ENCODE measurements at places on chromosomes 7 and 10.
A peak's percentile ranks its signal among the peaks of the same experiment; 100 is the strongest.

DNA sequence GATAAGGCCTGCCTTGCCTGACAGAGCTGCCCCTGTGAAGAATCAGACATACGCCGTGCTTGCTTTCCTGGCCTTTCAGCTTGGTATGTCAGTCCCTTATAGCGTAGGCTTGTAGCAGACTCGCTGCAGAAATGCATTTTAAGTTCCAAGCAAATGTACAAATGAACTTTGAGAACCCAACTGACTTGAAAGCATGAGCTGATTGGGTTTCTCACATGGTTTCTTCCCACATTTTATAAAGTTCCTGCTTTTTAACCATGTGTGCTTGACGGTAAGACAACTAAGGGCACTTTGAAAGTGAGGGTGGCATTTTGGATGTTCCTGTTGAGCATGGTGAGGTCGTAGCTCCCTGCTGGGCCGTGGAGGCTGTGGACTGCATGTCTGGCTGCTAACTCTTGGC, 62.6 kb downstream of the CCNY start:
- no peak for DNase-seq

DNA sequence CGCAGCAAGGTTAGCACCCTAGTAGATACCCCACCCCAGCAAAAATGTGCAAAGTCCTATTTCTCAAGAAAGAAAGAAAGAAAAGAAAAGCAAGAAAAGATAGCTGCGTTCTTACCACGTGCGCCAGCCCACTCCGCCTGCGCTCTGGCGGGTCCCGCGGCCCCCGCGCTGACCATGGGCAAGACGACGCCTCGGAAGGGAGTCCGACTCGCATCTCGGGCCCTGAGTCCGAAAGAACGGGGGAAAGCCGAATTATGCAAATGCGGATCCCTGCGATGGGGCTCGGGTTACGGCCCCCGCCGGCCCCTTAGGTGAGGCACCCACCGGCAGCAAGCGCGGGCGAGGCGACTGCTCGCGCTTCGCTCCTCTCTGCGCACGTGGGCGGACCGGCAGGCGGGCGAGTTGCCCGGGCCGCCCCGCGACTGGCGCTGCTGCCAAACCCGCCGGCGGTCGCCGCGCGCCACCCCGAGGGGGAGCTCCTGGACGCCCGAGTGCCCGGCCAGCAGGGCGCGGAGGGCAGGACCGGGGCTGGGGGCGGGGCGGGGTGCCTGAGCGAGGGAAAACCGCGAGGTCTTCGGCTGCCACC, 2.4 kb upstream of the EGR2 start:
- DNase-seq, result no peak

- DNase-seq, result no peak
These were observed 6.2 kb downstream of the WNT8B start for GRCh38 chr10:100468978-100469377.

DNA sequence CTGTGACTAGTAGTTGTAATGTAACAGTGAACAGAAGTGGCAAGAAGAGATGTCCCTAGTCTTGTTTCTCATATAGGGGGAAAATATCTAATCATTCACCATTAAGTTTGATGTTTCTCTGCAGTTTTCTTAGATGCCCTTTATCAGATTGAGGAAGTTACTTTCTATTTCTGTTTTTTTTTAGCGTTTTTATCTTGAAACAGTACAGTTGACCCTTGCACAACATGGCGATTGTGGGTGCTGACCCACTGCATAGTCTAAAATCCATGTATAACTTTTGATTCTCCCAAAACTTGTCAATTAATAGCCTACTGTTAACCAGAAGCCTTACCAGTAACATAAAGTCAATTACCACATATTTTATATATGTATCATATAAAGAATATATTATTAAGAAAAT, 192.0 kb downstream of the ADK start:
- no peak for DNase-seq

- DNase-seq, result no peak
These were observed 259.9 kb downstream of the CACNA2D1 start for GRCh38 chr7:82183634-82184033.

DNA sequence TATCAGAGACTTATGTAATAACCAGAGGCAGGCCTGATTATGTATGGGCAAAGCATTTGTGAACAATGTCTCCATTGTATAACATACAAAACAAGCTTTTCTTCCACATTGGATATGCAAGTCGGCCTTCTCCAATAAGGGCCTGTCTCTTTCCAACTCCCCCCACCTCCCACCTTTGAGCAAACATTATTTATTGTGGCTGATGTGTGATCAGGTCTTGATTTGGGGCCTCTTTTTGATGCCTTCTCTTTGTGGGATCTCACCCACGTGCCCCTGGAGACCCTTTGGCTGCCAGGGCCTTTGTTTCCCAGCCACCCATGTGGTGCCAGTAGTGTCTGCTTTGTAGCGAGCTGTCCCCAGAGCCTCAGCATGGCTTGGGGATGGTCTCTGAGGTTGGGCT, 53.0 kb downstream of the TCF7L2 start:
- DNase-seq, result no peak

DNA sequence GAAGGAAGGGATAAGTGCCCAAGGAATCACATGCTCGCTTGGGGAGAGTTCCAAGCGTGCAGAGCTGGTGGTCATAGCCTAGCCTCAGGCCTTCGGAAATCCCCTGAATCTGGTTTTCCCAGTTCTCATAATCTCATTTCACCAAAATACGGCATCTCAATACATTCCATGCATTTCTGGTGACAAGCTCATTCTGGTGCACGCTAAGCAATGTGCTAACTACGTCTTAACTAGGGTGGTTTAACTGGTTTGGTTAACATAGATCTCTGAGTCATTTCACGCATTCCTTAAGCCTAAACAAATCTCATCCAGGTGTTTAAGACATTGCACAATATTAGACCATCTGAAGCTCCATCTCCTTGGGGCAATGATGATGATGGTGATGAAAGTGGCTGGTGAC, 72.9 kb upstream of the STEAP1B start:
- peak; percentile 86 for DNase-seq

DNA sequence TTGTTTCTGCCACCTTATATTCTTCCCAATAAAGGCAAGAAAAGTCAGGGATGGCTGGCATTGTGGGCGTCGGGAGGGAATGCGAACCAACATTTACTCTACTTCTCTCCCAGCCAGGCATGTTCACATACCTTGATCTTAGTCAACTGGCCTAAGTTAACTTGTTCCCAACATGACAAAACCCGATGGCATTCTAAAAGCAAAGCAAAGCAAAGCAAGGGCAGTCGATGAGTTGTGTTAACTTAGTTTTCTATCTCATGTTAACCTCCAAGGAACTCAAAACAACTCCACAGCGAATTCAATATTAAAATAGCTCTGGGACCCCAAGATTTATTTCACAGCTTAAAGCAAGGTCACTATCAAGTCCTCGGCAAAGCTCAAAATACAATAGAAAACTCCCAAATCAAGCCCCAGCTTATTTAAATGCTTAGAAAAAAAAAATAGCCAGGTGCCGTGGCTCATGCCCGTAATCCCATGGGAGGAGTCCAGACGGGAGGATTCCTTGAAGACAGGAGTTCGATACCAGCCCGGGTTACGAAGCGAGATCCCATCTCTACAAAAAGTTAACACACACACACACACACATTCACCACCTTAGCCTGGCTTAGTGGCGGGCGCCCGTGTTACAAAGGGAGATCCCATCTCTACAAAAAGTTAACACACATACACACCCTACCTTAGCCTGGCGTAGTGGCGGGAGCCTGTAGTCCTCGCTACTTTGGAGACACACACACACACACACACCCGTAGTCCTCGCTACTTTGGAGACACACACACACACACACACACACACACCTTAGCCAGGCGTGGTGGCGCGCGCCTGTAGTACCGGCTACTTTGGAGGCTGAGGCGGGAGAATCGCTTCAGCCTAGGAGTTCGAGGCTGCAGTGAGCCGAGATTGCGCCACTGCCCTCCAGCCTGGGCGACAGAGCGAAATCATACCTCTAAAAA, 901 bp upstream of the CCNY start:
- DNase-seq, result no peak

DNA sequence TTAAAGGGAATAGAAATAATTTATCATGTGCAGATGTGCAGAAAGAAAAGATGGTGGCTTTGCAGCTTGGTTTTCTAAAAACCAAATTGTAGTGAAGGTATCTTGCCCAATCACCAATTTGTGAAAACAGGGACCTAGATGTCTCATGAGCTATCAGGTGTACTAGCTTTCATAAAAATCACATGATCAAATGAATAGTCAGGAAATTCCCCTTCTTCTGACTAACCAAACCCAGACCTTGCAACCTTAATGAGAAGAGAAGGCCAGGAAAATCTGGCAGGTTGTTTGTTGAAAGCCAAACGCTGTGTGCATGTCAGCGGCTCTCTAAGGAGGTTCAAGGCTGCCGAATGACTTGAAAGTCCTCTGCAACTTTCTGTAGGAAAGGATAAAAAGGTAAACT, 304.4 kb upstream of the NRP1 start:
- DNase-seq, result no peak

GRCh38 chr7:47672271-47672791, 90.4 kb upstream of the TNS3 start:
- no peak for DNase-seq

DNA sequence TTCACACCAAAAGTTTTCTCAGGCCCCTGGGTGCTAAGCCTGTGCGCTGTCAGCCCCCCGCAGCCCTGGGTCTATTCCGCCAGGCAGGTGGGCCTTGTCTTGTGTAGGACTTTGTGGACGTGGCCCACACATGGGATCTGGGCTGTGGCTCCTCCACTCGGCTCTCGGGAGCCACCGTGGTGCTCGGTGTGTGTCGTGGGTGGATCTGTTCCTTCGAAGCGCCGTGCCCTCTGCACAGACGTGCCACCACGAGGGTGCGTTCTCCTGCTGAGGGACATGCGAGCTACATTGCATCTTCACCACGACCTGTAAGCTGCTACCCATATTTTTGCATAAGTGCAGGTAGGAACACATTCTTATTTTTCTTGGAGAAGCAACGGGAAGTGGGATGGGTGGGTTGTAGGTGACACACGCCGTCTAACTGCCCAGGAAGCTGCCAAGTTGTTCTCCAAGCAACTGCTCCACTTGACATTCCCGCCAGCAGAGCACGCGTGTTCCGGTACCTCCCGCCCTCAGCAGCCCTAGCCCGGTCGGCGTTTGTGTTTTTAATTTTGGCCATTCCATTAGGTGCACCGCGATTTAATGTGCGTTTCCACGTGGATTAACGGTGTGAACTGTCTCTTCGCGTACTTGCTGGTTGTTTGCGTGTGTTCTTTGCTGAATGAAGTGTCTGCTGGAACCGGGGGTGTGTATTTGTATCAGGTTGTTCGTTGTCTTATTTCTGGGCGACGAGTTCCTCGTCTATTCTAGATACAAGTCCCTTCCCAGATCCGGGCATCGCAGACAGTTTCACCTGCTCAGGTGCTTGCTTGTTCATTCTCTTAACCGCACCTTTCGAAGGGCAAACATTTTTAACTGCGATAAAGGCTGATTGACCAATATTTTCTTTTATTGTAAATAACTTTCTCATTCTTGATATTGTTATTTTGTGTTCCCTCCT, 47.4 kb upstream of the CFAP46 start:
- DNase-seq, result no peak

DNA sequence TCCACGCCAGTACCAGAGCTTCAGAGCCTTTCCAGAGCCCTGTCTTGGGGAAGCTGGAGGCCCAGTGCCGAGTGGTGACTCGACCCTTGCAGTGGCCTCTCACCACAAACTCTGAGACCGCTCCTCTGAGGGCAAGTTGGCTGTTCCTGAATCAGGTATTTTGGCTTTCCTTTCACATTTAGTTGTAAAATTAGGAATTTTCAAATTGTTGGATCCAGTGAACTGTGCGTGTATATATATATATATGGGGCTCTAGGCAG, 128.7 kb upstream of the UNC5B start:
- DNase-seq, result no peak

- DNase-seq, result peak; percentile 97
These were observed 24.1 kb downstream of the PRF1 start for GRCh38 chr10:70578371-70578947.

DNA sequence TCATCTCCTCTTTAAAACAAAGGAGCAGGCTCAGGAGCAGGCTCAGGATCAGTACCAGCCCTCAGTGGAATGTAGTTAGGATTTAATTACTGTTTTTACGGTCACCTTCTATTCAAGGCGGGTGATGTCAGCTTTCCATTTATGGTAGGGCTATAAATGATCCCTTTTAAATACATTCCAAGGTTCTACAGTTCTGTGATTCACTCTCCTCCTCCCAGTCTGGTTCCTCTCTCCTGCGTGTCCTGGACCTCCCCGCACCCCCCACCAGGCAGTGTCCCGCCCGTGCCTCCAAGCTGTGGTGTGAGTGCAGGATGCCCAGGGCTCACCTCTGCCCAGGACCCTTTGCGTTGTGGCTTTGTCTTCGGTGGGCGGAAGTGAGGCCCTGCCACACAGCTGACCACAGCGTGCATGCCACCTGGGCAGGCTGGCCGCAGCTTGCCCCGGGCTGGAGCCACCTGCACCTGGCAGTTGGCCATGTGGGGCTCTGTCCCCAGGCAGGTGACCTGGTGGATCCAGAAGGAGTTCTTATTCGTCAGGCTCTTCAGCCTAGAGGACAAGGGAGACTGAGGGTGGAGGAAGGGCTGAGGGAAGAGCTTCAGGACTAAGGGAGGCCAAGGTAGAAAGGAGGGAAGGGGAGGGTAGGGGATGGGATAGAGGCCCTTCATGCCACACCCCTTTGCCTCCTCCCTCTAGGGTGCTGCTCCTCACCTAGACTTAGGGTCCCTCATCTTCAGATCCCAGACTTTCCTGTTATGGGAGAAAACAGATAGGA, 9.1 kb downstream of the LOXL4 start:
- DNase-seq, result no peak

- no peak for DNase-seq
These were observed 192.1 kb upstream of the MKI67 start for GRCh38 chr10:128318366-128318765.

GRCh38 chr7:74475987-74476350, 22.3 kb downstream of the GTF2IRD1 start:
- DNase-seq, result no peak

DNA sequence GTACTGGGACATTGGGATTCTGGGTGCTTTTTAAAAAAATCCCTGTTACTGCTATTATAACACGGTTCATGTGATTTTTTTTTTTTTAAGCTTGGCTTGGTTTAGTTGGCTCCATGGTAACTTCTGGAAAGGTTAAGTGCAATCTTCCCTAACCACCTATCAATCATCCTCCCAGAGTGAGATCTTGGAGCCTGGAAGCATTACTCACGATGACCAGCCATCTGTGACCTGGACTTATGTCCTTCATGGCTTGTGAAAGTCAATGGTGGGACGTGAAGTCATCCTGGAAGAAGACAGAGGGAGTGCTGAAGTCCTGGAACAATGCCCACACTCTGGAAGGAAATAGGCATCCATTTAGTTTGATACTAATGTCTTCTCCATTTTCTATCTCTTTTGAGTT, 135.5 kb upstream of the FRMD4A start:
- no peak for DNase-seq

GRCh38 chr10:78687626-78688025, 381.1 kb upstream of the ZMIZ1 start:
- no peak for DNase-seq

- DNase-seq, result no peak
These were observed 655.8 kb upstream of the ANKRD30A start for GRCh38 chr10:36469585-36469984.

- DNase-seq, result no peak
These were observed 6.0 kb downstream of the AGFG2 start for GRCh38 chr7:100544967-100545359.

- DNase-seq, result peak; percentile 8
These were observed 145.3 kb downstream of the RPS24 start for GRCh38 chr10:78178940-78179339.

- no peak for DNase-seq
These were observed 10.0 kb downstream of the CPED1 start for GRCh38 chr7:120998520-120998919.
